ENCODE measurements at places on chromosomes 1 and 21.
A peak's percentile ranks its signal among the peaks of the same experiment; 100 is the strongest.

- no peak for ATAC-seq
Measured at GRCh38 chr1:91499904-91500755, 521 bp upstream of the CDC7 start.

DNA sequence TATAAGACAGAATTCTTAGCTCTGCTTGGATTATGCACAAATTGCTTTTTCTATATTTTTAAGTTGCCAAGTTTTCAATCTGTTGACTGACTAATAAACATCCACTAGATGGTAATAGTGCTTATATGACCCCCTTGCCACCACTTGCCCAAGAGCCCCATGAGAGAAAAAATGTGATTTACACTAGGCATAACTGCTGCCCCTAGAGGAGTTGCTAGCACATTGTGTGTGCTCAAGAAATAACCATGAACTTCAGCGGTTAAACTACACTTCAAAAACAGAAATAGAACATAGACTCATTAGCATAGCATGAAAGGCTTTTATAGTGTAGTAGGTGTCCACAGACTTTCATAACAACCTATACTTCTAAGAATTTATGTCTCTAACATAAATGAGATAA lies 61.4 kb downstream of the BRINP3 start:
- ATAC-seq = peak; percentile 51

DNA sequence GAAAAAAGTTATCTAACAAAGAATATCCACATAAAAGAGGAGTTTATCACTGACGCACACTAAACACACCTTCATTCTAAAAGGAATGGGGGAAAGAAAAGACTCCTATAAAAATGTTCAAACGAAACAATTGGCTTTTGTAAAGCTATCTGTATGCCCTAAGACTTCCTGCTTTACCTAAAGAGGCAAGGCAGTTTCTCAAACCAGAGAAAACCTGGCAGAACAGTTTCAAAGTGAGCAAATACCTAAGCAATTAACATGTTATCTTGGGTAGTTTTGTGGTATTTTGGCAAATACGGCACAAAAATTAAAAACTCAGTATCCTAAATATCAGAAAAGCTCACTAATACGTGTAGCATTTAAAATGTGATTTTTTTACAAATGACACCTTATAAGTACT lies 1.9 kb downstream of the PUM1 start:
- no peak for ATAC-seq

DNA sequence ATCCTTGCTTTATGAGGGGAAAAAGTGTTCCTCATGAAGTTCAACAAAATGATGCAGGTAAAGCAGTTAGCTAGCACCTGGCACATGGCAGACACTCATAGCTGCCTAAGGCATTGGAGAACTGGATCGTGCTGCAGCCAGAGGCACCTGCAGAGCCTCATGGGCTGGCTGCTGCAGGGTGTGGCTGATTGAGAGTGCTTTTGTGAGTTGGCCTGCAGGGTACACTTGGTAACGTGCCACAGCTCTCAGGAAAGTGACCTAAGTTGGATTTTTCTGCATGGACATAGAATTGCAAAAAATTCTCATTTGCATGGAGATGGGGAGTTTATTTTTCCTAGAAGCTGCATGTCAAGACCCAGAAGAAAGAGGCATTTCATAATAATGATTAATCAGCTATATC lies 31.6 kb upstream of the IL20 start:
- ATAC-seq = no peak

DNA sequence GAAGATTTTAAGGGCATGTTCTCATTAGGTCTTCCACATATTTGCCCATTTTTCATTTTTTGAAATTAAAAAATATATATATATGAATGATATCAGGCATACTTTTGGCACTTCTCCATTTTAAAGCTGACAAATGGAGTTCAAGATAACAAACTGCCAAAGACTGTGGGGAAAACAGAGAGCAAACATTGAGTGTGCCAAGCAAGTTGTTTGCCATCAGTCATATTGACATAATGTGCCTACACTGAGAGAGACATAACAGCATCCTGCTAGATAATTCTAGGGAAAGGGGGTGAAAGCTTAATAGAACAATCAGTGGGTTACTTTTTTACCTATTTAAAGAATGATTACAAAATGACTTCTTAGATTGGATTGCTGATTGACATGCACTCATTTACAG lies 529.4 kb upstream of the CXADR start:
- no peak for ATAC-seq

GRCh38 chr1:85628791-85629531 lies 48.4 kb downstream of the CCN1 start:
- ATAC-seq = peak; percentile 94

GRCh38 chr1:54996359-54996868 lies 2.3 kb upstream of the BSND start:
- peak; percentile 96 for ATAC-seq

DNA sequence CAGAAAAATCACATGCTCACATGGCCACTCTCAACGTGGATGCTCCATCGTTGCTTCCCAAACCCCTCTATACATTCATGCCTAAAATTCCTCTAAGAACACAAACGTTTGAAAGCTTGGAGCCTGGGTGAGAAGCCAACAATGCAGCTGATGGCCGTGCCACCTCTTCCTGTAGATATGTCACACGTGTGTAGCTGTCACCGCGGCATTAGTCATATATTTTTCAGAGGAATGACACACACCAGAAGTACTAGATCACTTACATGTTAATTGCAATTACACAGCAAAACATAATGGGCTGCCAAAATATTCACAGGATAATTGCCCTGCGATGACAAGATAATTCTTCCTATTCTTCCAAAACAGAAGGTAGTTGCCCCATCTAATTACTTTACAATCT lies 112.7 kb upstream of the BACE2 start:
- ATAC-seq = no peak

- ATAC-seq = no peak
Measured at GRCh38 chr1:222106377-222106776, 364.5 kb upstream of the DUSP10 start.

DNA sequence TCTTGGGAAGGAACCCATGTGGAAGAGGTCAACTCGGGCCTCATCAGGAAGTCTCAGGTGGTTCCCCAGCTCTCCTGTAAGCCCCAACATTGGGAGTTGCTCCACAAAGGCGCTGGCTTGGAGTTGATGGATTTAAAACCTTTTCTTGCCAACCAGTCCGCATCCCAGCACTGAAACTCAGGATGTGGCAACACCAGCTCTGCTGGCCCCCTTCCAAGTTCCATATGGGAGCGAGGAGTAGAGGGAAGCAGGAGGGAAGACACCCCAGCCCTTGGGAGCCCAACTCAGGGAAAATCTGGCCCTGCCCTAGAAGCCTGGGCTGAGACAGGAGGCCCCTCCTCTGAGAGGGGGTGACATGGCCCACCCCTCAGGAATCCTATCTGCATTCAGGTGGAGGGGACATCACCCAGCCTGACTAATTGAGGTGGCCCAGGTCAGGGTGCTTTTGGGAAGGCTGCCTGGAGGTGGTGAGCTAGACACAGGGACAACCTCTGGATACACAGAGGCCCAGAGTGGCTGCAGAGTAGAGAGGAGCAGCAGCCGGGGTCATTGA lies 33.1 kb upstream of the DMBX1 start:
- ATAC-seq = no peak

- ATAC-seq = peak; percentile 71
Measured at GRCh38 chr21:35635261-35635660, 425.1 kb downstream of the SETD4 start.

DNA sequence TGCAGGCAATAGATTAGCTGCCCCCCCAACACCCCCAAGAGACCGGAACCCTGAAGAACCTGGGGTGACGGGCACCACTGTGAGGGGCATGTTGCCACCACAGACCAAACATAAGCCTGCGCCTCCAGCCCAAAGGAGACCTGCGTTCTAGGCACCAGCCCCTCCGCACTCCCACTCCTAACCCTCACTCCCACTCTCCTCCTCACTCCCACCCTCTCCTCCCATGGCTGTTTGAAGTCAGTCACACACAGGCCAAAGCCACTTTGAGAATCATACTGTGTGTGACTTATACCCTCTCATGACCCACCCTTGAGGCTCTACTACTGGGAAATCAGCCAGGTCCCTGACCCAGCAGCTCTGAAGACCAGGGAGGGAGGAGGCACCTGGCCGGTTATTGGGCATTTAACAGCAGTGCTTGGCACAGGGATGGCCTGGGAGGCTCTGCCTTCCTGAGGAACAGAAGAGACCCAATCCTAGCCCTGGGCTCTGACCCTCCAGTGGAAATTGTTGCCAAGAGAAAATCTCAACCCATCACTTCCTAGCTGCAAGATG lies 43.5 kb downstream of the FBXO2 start:
- no peak for ATAC-seq

DNA sequence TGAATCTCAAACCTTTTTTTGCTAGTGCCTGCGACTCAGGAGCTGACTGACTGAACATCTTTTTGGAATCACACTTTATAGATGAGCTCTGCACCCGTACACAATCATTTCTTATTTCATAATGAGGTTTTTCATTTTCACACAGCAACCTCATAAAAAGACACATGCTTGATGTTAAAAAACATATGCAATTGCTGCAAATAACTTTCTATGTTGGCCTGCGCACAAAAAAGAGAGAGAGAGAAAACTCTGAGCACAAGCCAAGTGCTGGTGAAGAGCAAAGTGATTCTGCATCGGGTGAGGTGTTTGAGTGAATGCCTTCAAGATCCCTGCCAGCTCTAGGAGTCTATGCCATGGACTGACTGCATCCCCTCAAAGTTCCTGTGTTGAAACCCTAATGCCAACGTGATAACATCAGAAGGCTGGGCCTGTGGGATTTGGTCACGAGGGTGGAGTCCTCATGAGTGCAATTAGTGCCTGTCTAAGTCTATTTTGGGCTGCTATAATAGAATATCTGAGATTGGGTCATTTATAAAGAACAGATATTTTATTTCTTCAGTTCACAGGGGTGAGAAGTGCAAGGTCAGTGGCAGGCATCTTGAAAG lies 36.6 kb downstream of the C1orf87 start:
- no peak for ATAC-seq

- ATAC-seq = no peak
Measured at GRCh38 chr1:3324704-3325535, 129.5 kb upstream of the ARHGEF16 start.

DNA sequence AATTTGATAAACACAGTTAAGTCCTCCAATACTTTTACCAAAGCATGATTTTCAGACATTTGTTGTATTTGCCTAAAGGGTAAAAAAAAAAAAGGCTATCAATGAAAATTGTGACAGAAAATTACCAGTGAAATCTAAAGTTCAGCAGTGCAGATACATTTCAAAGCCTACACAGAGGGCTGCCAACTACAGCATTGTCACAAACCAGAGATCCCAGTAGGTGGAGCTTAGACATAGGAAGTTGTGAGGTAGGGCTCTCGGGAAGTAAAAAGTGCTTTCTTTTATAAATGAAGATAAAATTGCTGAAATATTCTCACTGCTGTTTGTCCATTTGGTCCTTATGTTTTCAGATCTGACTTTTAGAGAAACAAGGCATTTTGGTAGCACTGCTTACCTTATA lies 123.0 kb downstream of the DYRK1A start:
- peak; percentile 43 for ATAC-seq

DNA sequence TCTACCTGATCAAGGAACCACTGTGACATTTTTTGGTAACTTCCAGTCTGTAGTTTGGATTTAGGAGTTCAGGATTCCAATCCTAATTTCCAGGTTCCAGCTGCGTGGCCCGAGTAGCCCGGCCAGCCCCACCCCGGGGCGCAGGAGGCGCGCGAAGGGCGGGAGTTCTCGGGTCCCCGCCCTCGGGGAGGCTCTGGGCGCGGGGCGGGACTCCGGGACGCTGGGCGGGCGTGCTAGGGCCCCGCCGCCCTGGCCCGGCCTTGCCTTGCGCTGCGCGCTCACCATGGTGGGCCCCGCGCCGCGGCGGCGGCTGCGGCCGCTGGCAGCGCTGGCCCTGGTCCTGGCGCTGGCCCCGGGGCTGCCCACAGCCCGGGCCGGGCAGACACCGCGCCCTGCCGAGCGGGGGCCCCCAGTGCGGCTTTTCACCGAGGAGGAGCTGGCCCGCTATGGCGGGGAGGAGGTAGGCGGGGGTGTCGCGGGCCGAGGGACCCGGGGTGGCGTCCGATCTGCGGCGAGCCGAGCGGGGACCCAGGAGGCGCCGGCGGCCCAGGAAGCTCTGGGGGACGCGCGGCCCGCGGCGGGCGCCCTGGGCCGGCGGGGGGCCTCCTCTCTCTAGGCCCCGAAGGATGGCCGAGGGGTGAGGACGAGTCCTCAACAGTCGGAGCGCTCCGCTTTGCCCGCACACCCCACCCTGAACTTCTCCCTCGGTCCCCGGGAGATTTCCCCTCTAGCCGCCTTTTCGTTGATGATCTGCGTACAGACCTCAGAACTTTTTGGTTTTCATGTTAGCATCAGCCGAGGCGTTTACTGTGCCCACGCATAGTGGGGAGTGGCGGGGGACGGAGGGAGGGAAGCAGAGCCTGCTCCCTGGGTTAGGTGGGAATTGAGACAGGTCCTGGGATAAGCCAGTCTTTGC lies at the start of gene NENF:
NENF (plus strand) TSS at position 260 of the 916 bp plus-strand sequence; CDS start at position 284, 24 bp downstream.
- peak; percentile 100 for ATAC-seq

DNA sequence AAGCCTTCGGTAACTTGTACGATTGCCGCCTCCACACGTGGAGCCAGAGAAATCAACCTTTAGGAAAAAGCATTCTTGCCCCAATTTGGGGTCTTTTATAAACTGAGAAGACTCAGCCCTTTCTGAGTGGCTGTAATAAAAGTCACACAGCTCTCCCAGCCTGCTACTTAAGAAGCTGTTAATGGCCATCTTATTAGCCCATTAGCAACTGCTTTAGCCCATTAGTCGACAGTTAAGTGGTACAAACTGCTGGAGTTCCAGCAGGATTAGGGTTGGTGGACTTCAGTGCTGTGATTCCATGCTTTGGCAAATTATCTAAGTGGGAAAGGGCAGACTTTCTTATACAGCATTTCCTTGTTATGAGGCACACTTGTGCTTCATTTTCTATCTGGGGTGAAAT lies 461.3 kb downstream of the RPS6KC1 start:
- ATAC-seq = no peak

DNA sequence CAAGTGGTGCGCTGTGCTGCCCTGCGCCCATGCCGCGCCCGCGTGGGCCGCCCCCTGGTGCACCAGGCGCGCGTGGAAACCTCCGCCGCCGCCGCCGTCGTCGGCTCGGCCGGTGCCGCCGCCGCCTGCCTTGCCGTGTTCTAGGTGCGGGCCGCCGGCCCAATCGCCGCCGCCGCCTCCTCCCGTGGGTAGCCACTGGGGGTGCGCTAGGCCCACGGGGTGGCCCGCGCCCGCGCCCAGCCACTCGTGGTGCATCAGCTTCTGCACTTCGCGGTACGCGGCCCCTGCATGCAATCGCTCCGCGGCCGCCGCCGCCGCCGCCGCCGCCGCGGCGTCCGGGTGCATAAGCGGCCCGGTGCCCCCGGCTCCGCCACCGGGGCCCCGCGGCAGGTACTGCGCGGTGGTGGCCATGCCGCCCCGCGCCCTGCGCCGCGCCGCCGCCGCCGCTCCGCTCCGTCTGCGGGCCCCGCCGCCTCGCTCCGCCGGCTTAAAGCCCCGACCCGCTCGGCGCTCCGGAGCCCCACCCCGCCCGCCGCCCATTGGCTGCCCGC lies at the start of gene POU3F1:
POU3F1 (minus strand) TSS at position 461 of the 551 bp plus-strand sequence; CDS start at position 411, 50 bp downstream.
- no peak for ATAC-seq

GRCh38 chr1:118371612-118372011 lies 186.6 kb upstream of the SPAG17 start:
- no peak for ATAC-seq

DNA sequence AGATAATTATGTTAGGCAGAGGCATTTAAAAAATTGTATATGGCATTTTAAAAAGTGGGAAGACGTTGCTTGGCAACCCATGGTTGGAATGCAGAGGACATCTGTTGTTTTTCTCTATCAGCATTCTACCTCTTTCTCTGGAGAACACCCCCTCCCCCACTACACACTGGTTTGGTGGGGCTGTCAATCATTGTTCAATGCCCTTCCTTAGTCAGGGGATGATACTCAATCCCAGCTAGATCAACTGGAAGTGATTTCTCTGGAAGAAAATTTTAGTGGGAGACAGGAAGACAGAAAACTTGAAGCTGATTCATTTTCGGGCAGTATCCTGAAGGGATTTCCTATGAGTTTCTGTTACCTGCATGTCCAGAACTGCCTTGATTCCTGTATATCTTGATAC lies 35.7 kb upstream of the CAP1 start:
- ATAC-seq = peak; percentile 78
